ENCODE measurements at places on chromosomes 2 and 18.
A peak's percentile ranks its signal among the peaks of the same experiment; 100 is the strongest.

DNA sequence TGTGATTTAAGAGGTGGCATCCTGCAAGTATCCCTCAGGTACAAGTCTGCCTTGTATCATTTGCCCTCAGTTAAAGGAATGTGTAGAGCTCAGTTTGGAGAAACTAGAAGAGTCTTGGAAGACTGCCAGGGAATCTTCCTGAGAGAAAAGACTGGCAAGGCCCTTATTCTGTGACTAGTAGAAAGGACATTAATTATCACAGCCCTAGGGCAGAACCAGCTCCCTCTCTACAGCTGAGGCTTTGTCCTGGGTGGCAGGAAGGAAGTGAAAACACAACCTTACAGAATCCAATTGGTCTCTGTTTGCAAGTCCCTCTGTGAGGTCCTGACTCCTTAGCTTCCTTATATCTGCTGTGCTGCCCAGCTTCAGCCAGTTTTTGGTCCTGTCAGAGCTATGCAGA lies 385.9 kb upstream of the CYRIA start:
- peak; percentile 15 for DNase-seq

DNA sequence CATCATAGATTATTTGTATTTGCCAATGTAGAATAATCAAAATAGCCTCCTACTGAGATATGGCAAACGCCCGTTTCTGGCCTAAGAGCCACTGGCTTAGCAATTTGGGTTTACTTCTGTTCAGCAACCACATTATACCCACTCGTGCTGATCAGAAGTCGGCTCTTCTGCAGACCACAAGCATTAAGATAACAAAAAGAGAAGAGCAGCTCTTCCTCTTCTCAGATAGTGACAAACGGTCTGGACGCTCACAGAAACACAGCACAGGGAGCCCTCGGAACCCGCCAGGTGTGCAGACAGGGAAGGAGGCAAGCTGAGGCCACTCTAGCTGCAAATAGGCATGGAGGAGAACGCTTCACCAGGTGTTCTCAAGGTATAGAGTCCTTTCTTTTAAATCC lies 164.0 kb downstream of the HDAC4 start:
- DNase-seq, result no peak

GRCh38 chr18:48133671-48134251 lies 203.3 kb upstream of the SMAD2 start:
- DNase-seq, result no peak

- DNase-seq, result no peak
Measured at GRCh38 chr18:69612242-69612641, 211.6 kb downstream of the DOK6 start.

GRCh38 chr2:67627456-67628207 lies 230.5 kb downstream of the ETAA1 start:
- DNase-seq, result no peak

DNA sequence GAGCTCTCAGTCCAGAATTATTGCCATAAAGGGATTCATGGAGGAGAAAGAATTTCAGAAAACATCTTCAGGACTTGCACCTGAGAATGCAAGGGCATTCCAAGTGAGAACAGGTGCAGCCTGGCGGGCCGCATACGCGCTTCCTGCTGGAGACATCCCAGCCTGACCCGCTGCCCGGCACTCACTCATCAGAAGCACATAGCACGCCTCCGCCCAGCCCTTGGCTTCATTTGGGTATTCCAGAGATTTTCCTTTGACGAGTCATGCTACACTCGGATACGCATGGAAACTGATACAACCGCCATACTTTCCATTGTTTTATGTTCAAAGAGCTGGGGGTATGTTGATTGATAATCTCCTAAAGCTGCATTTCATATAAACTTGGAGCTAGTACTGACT lies 228.0 kb upstream of the ID2 start:
- peak; percentile 15 for DNase-seq

DNA sequence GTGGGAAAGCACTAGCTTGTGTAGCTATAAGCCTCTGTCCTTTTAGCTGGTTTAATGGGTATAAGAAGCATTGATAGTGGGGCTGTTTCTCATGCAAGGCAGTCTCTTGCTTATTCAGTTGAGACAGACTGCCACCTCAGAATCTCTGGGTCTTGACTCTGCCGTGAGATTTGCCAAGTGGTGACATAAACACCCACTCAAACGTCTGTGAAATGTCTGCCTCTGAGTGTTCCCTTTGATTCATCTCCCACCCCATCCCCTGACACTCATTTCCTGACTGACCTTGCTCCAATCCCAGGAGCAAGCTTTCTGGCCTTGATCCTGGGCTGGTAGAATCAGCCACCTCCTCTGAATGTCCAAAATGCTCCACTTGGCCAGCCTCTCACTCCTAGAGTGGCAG lies 141.9 kb upstream of the RBMS1 start:
- peak; percentile 84 for DNase-seq

DNA sequence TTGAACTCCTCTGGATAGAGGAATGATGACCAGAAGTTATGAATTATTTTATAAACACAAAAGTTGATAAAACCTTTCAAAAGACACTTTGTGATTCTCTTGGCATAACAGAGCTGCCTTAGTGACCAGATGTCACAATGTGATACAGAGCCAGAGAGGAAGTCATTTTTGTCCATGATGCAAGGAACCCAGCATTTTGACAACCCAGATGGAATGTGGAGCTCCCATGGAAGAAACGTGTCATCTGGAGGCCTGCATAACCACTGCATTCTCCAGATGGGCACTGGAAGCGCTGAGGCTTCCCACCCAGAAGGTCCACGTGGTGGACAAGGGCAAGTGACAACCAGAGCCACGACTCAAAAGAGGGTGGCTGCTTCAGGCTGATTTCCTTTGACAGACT lies 30.1 kb downstream of the HRH4 start:
- DNase-seq, result no peak

DNA sequence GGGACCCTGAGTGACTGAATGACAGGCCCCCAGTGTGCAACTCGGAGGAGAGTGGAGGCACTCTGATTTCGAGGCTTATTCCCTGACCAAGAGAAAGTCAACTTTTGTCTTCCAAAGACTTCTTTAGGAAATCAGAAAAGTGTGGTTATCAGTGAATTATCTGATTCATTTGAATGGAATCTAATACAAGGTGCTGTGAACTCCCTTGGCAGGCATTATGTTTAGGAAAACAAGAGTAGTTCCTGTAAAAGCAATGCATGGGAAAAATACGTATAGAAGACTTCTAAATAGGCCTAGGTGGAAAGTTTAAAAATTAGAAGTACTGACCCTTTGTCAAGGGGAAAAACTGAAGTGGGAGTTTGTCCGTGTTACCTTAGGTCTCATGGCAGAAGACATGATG lies 269.4 kb downstream of the GBX2 start:
- DNase-seq, result no peak

GRCh38 chr2:154599189-154599588 lies 99.3 kb upstream of the KCNJ3 start:
- DNase-seq, result no peak

DNA sequence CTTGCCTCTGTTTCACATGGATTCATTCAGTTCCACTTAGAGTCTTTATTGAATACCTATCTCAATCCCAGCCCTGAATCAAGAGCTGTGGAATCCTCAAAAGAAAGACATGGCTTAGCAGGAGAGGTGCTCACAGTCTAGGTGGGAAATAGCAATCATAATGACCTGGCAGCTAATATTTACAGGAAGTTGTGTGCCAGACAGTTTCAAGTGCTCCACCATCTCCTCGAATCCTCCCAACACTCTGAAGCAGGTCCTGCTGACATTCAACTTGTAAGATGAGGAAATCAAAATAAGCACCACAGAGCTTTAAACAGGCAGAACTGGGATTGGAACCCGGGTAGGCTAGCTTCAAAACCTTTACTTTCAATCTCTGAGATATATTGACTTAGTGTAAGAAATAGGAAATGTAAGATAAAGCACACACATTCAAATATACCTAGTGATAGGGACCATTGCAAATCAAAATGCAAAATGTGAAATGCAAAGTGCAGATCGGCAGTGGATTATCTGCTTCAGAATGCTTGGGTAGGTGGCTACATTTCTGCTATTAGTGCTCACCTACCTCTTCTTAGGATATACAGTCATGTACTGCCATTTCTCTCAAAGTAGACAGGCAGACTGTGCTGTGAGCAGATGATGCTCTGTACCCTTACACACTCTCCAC lies 182.0 kb downstream of the PRKCE start:
- DNase-seq, result no peak

DNA sequence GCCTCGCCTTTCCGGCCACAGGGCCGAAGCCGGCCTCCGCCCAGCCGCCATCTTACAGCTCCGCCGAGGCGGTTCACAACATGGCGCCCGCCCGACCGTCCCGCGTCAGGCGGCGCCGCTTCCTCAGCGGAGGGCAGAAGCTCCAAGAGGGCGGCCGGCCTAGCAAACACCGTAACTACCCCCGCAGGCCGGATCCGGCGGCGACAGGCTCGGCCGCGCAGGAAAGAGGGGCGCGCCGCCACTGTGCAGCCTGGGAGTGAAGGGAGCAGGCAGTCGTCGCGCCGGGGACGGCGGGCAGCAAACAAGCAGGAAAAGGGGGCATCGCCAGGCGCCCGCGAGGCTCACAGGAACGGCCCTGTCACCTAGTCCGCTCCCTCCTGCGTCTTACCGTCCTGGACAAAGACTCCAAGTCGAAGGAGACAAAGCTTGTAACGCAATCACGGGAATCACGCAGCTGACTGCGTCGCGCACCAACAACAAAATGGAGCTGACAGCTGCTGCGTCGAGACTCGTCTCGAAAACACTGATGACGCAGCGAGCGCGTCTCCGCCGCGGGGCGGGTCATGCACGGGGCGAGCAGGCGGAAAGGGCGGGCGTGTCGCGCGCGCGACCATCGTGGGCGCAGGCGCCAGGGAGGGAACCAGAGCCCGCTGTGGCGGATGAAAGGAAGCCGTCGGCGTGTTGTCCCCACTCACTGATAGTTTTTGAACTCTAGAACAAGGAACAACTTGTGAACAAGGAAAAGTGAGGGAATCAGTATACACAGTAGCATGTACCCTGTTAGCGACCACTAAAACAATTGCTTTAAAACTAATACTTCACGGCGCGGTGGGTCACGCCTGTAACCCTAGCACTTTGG lies at the start of gene CLK1:
TSS of gene CLK1 (minus strand) at position 483 of the 859 bp plus-strand sequence. CDS start 2,796 bp downstream, outside the sequence.
- DNase-seq, result peak; percentile 98

GRCh38 chr18:6938003-6938402 lies 179.6 kb downstream of the LAMA1 start:
- DNase-seq, result no peak

DNA sequence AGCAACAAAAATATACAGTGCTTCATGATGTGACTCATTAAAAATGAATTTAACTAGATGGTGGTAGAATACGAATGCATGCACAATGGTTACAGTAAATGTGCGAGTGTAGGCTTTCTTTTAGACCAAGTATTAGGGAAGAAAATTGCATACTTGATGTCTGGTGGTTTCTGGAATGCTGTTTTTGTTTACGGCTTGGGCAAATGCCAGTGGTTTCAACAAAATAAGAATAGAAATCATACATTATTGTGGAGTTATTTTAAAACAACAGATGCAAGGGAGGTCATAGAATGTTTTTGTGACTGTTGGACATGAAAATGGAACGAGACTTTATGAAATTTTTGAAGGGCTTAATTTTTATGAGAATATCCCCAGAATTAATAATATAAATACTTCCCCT lies 580.9 kb downstream of the PLCL1 start:
- DNase-seq, result no peak

DNA sequence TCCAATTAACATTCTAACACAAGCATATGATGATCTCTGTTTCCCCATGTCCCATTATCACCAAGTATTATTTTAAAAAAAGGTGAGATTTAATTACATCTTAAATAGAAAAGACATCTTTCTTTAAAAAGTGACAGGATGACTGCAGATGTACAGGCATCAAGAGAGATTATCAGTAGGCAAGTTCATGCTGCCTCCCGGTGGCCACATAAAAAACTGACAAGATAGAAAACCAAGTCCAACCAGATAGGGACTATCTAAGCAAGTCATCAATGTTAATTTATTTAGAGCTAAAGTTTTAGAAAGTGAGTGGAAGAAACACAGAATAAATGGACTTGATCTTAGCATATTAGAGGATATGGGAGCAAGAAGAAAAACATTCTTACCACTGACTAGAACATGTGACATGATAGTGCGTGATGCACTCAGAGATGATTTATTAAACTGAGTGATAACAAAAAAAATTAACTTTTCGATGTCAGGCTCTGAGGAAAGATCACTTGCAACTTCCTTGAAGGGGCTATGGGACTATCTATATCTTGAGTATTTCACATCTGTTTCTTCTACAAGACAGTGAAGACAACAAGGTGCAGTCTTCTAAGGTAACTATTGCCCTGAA lies 5.4 kb upstream of the TDRD15 start:
- DNase-seq, result no peak

DNA sequence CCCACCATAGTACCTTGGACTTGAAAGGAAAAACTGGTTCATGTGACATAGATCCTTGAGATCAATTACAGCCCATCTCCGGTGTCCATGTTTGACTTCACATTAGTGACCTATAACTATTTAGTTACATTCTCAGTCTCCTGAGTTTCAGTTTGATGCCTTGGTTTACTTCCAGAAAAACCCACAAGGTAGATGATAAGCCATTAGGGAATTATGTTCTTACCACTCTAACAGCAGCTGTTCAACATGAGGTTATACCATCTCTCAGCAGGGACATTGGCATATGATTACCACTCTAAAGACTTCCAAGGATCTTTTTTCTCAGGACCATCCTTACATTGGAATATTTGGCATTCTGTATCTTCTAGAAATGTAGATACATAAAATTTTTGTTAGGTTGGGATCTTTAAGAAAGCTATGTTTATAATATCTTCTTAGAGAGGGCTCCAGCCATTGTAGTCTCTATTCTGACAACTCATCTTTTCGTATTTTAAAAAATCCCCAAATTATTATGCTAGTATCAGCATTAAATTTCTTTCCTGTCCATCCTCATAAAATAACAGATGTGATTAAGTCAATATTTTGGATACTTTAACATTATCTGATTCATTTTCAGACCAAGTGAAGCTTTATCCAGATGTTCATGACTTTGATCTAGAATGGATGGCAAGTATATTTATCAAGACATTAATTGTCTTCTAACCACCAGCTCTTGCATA lies 258.9 kb downstream of the RDH14 start:
- no peak for DNase-seq

DNA sequence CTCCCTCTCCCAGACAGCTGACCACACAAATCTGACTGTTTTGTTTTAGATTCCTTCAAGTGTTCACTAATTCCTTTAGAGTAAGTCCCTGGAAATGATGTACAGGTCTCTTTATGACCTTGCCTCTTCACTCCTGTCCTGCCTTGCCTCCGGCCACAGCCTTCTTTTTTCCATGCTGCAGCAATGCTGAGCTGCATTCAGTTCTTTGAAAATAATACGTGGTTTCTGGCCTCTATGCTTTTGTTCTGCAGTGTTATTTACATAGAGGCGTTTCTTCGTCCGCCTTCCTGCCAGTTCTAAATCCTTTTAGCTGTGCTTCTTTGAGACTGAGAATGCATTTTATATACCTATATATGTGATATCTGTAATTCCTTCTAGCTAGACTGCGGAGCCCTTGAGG lies 87.2 kb downstream of the PPP1R1C start:
- DNase-seq, result no peak

DNA sequence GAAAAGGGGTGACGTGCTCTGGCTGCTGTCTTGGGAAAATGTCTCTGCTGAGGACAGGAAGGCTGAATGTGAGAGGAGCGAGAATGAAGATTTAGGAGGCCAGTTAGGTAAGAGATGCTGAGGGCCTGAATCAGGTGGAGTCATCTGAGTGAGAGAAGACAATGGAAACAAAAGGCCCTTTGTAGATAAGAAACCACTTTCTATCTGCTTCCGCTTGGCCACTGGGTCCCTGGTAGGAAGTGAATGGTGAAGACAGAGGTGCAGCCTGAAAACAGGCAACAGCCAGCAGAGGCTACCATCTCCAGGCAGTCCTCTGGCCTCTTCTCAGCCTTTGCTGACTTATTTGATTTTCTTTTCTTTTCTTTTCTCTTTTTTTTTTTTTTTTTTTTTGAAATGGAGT lies 374.0 kb upstream of the SLC14A2 start:
- no peak for DNase-seq

GRCh38 chr18:58788971-58789875 lies 75.5 kb upstream of the ZNF532 start:
- DNase-seq, result peak; percentile 28
